Fibroblast of the aortic adventitia (primary cell): ENCODE measurements at places on chromosomes 11 and 22. TPM values are rescaled to one million over a fixed set of nuclear protein-coding genes. Genes with fewer than 3 reads are reported as not detected.

Gene HEPHL1
- not detected in 2 replicates for total RNA-seq

Gene DNHD1
- 6.7 and 8.2 TPM in 2 replicates for total RNA-seq

Gene OTOG
- total RNA-seq, result not detected in 2 replicates

Gene EMID1
- total RNA-seq, result 0.08 TPM in 1 of 2 replicates, not detected in the other

Gene C11orf87
- total RNA-seq, result 0.09 TPM in 1 of 2 replicates, not detected in the other
